ENCODE measurements at places on chromosomes 7 and 10. TPM values are rescaled to one million over a fixed set of nuclear protein-coding genes. Genes with fewer than 3 reads are reported as not detected.

GRCh38 chr7:128381161-128381821, 19.8 kb upstream of the PRRT4 start:
- DNase-seq, result peak; percentile 78

DNA sequence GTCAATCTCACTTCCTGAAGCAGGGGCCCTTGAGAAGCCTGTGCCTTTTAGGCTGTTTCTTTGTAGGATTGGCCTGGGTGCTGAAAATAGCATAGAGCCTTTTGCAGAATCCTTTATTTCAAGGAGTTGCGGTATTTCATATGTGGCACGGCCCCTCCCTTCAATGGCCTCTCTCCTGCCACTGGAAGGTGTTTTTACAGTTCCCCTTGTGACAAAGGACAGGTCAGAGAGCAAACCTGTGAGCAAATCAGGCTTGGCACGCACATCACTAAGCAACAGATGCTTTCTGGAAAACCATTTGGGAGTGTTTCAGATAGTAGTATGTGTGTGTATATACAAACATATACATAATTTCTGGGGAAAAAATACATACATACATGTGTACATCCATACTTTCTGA, 388.6 kb upstream of the C7orf33 start:
- DNase-seq, result no peak

DNA sequence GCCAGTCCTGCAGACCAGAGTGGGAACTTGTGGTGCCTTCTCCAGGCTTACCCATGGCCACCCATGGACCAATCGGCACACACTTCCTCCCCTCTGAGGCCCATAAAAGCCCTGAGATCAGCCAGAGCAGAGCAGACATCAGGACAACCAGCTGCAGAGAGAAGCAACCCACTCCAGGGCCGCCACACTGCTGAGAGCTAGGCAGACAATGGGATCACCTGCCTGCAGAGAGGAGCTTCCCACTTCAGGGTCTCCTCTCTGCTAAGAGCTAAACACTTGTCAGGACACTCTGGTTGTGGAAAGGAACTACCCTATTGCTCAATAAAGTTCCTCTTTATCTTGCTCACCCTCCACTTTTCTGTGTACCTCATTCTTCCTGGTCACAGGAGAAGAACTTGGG, 34.0 kb downstream of the C7orf25 start:
- no peak for DNase-seq

The GNGT1 gene
- total RNA-seq, result not detected

The CHN2 gene
- total RNA-seq, result not detected

DNA sequence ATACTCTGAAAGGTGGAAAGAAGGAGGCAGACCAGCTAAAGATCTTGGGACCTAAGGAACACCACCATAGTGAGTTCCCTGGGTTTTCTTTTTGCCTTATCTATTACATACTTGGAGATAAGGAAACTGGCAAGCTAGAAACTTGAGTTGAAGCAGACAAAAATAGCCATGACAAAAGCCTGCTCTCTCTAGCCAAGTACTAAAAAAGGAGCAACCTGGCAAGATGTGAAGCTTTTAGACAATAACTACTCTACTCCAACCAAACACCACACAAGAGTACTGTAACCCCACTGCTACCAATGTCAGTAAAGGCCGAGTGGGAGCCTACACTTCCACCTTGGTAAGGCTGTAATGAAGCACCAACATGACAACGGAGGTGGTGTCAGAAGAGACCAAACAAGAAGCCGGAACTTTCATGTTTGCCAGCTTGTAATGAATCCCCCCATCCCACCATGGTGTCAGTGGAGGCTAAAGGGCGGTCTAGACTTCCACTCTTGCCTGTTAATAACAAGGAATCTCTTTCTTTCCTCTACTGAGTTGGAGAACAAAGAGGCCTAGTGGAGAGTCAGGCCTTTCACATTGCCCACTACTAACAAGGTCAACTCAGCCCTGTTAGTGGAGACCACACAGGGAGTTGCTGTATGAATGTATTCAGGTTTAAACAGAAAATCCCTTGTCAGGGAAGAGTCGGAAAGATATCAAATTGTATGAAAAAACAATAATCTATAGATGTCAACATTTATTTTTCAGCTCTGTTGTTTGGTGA, 55.8 kb upstream of the DYNC1I1 start:
- DNase-seq, result no peak

The FAM237B gene
- total RNA-seq, result not detected

DNA sequence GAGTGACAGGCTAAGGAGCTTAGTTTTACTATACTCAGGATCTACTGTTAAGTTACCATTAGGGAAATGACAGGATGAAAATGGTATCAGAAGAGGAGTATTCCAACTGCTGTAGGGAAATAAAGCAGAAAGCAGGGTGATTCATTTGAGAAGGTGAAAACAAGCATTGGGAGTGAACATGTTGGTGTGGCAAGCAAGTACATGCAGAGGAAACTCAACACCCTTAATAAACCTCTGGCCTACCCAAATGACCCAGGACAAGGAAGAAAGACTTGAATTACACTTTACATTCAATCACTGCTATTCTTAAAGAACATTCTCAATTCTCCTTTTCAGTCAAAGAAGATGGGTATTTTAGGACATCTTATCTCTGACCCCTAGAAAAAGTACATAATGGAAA, 28.7 kb downstream of the ERLIN1 start:
- DNase-seq, result no peak

The PRF1 gene
- total RNA-seq, result 76.5 TPM

The CUBN gene
- total RNA-seq, result 0.40 TPM
